Inflammatory macrophage treated with lipopolysaccharide for 4 hours (primary cell): ENCODE measurements at places on chromosomes 11 and 22.

- DNase-seq, result no peak
These were observed 37.5 kb upstream of the RTL6 start for GRCh38 chr22:44535362-44536095.

GRCh38 chr11:62267576-62267975 is 2.4 kb upstream of the SCGB2A2 start:
- DNase-seq, result no peak

GRCh38 chr11:6746086-6746618 is 25.6 kb downstream of the OR2AG2 start:
- DNase-seq, result peak; percentile 72

- no peak for DNase-seq
These were observed 111.7 kb downstream of the ADAMTS15 start for GRCh38 chr11:130560000-130560780.

DNA sequence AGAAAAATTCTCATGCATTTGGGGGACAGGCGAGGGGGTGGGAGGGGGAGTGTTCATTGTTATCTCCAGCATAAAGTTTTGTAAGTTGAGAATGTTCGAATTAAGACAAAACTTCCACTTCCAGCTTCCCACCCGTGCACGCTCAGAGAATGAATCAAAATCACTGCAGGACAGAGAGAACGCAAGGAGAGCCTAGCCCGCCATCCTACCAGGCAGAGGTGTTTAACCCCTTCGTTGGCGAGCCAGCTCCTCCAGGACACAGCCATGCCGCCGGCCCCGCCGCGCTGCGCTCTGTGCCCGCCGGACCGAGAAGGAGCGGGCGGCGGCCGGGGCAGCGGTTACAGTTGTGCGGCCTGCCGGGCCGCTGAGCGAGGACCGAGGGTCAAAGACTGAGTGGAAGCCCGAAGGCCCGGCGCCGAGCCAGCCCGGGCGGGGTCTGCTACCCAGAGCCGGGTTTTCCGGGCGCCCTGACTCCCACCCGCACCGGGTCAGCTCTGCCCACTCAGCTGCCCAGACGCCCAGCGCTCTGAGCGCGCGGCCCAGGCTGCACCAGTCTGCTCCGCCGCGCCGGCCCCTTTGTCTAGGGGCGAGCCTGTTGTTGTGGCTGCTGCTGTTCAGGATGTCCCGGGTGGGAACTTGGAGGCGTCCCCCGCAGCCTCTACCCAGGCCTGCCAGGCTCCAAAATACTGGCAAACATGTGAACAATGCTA is at the start of gene NOX4:
NOX4 (minus strand) TSS at position 395 of the 710 bp plus-strand sequence; CDS start at position 266, 129 bp downstream.
- no peak for DNase-seq

DNA sequence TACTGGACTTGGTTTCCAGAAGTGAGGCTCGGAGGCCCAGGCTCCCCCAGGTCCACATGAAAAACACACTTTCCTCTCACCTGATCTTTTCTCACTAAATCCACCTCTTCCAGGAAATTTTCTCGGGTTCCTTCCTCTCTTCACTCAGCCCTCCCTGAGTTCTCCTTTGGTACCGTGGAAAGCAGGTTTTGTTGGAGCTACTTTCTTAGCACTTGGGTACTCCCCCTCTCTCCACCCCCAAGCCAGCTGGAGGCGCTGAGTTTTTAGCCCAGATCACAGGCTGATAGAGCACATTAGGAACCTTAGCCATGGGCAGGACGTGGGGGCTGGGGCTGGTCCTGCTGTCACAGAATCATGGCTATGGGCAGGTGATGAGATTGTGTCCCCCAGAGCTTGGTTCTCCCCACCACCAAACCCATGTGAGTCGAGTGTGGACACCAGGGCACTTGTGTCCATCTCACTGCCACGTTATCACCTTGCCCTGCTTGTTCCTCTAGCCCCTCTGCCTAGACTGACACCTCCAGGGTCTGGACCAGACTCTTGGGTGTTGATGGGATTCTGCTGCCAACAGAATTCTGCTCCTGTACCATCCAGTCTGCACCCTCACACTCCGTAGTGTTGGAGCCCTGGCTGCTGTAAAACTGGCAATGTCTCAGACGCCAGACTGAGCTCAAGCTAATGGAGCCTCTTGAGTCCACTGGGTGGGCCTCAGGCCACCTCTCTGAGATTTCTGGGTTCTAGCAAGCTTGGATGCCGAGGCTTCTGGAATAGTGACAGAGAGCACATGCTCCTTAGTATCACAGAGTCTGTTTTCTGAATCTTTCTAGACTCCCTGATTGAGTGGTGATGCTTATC is 74.9 kb upstream of the NARS2 start:
- DNase-seq, result no peak

DNA sequence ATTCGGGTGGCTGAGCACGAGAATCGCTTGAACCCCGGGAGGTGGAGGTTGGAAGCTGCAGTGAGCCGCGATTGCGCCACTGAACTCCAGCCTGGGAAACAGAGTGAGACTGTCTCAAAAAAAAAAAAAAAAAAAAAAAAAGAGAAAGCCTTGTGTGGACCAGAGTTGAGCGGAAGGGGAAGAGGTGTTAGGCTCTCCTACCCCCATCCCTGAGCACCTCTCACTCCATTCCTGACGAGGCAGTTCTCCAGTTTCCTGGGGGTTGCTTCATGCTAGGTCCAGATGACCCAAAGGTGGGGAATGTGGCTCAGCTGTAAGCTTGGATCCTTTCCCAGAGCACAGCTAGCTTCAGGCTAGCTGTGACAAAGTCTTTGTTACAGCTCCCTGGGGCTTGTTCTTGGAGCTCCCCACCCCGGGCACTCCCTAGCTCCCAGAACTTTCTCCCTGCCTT is 8.8 kb upstream of the DNAL4 start:
- DNase-seq, result no peak

DNA sequence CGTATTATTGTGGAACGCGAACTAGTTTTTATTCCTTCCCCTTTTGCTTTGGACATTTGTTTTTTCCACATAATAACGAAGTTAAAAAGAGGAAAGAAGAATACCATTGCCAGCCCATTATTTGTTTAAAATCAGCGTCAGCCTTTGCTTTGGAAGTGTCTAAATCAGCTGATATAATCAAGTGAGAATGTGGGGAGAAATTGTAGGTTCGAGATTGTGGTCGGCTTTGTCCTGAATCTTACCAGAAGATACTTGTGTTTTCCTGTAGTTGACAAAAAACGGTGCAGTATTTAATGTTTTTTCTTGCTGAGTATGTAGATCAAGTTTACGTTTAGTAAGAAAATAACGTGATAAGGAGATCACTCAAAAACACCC is 935 bp downstream of the ZNF143 start:
- DNase-seq, result peak; percentile 61

GRCh38 chr11:126233391-126233790 is 21.8 kb downstream of the FAM118B start:
- DNase-seq, result no peak

DNA sequence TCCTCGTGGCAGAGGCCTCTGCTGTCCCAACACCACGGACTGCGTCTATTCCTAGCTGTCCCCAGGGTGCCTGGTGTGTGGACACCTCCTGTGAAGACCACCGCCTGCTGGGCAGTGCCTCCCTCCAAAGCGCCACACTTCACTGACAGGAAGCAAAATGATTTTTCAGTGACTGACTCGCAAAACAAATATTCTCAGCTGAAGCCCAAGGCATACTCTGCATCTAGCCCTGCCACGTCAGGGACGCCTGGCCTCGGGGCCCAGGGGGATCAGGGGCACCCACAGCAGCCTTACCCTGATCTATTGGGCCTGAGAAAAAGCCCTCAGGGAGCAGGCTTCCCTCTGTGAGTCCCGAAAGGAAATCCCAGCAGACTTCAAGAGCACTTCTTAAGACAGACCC is 2.2 kb downstream of the BRD1 start:
- DNase-seq, result no peak

- peak; percentile 98 for DNase-seq
These were observed 3.2 kb upstream of the GAB2 start for GRCh38 chr11:78420796-78421209.

DNA sequence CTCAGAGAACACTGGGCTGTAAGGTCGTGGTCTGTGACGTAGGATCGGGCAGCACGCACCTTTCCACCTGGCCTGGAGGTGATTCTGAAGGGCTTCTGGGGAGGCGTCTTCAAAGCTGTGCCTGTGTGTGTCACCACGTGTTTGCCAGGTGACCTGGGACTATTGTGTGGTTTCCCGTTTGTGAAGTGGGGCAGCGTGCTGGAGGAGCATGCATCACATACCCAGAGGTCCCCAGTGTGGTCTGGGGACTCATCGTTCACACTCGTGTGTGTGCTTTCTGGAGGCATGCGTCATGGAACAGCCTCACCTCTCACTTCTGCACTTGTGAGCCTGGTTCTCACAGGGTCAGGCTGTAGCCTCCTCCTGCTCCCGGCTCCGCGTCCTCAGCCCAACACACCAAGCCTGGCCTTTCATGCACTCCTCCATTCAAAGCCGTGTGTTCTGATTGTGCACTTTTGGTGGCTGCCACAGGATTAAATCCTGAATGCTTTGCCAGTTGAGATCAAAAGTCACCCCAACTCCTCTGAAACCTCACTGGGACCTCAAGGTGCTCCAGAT is 106.3 kb downstream of the KCNQ1OT1 start:
- no peak for DNase-seq

DNA sequence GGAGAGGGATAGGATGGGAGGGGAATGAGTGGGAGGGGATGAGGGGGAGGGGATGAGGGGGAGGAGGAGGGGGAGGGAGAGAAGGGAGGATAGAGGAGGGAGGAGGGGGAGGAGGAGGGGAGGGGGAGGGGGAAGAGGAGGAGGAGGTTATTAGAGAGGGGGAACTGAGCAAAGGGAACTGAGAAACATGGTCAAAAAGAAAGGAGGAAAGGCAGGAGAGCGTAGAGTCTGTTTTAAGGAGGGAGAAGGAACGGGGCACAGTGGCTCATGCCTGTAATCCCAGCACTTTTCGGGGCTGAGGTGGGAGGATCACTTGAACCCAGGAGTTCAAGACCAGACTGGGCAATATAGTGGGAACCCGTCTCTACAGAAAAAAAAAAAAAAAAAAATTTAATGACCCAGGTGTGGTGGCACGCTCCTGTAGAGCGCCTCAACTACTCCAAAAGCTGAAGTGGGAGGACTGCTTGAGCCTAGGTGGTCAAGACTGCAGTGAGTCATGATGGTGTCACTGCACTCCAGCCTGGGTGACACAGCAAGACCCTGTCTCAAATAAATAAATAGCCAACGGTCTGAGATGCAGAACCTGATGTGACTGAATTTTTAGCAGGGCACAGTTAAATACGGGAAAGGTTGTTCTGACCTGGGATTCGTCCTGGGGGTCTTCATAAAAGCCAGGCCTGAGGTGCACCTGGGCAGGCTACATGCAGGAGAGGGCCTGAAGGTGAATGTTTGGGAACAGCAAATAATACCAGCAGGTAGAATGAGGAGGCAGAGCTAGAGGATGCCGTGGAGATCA is 4.0 kb downstream of the B3GNT6 start:
- no peak for DNase-seq

GRCh38 chr22:25672289-25673084 is 69.5 kb upstream of the MYO18B start:
- DNase-seq, result no peak

GRCh38 chr11:70169632-70170031 is 33.5 kb upstream of the FADD start:
- DNase-seq, result no peak

- DNase-seq, result no peak
These were observed 978 bp downstream of the CSDC2 start for GRCh38 chr22:41561788-41562187.

- no peak for DNase-seq
These were observed 7.8 kb downstream of the LARGE2 start for GRCh38 chr11:45930031-45930794.

DNA sequence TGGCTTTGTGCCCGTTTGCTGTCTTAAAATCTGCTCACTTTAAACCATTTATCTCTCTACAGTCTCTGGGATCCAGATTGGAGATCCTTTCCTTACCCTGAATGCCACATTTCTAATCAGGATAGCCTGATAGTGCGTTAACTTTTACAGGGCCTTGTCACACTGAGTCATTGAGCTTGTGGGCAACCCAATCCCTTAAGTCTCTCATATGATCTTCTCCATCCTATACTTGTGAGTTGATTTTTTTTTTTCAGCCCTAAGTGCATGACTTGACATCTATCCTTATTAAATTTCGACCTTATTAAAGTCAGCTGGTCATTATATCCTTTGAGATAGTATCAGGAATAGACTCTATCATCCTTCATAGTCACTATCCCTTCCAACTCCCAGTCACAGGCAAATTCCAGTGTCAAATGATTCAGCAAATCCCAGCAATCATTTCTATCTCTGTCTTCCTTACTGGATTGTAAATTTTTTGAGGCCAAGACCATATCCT is 57.7 kb downstream of the TEAD1 start:
- no peak for DNase-seq

- no peak for DNase-seq
These were observed 9.5 kb downstream of the SLC16A8 start for GRCh38 chr22:38074181-38075104.

GRCh38 chr11:121929581-121929980 is 186.4 kb downstream of the BLID start:
- peak; percentile 2 for DNase-seq

- peak; percentile 17 for DNase-seq
These were observed 3.4 kb downstream of the CADM1 start for GRCh38 chr11:115500547-115501501.

DNA sequence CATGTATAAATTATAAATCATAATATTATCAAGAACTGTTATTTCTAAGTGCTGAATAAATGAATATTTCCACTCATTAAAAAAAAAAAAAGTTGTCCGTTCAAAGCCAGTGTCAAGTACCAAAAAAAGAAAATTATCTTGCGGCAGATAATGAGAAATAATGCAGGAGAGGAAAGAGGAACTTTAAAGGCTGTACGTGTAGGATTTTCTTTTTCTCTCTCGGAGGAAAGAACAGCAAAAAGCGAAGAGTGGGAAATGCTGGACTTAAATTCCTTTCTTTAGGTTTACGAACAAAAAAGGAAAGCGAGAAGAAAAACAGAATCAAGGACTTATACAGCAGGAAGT is 999 bp upstream of the CCDC83 start:
- DNase-seq, result peak; percentile 25

GRCh38 chr11:115338476-115338875 is 165.7 kb downstream of the CADM1 start:
- no peak for DNase-seq

- DNase-seq, result peak; percentile 79
These were observed 1.1 kb downstream of the UBASH3B start for GRCh38 chr11:122656631-122657101.

DNA sequence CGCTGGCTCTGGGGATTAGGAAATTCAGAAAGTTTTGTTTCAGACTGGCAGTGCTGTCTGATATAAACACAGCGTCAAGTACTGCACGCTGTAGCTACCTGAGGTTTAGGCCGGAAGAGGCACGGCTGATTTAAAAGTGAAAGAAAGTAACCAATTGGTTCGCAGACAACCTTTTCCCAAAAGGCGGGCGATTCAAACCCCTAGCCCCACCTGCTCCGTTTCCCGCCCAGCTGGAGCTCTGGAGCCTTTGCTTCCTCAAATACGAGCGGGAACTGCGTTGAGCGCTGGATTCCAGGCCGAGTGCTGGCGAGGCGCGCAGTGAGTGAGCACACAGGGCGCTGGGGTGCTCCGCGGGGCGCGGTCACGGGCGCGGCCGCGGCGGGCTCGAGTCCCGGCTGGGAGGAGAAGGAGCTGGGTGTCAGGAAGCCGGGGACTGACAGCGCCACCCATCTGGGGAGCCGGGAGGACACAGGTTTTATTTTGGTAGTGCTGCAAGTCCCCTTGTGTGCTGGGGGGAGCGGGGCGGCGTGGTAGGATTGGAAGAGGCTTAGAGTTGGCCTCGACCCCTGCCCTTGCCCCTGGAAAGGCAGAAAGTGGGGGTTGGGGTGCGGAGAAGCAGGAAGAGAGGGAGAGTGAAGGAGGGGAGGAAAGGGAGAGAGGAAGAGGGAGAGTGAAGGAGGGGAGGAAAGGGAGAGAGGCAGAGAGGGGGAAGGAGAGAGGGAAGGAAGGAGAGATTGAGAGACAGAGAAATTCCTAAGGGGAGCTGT is 2.1 kb downstream of the FAM111A start:
- DNase-seq, result peak; percentile 88
